ENCODE measurements at places on chromosomes 3 and 15. TPM values are rescaled to one million over a fixed set of nuclear protein-coding genes. Genes with fewer than 3 reads are reported as not detected.
A peak's percentile ranks its signal among the peaks of the same experiment; 100 is the strongest.

Gene IQCF5
- not detected for total RNA-seq

Gene UROC1
- total RNA-seq: not detected

DNA sequence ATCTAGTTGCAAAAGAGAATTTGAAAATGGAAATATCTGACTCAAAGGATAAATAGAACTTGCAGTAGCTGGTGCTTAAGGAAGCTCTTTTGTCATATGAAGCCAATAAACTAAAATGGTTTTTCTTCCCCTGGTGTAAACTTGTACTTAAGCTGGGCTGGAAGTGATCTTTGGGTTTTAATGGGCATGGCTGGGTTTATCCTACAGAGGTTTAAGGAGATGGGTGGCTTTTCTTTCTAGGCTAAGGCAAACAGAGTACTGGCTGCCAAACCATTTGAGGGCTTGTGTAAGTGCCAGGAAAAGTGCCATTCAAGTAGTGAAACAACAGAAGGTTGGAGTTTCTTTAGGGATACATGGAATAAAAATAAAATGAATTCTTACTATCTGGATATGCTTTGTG, 12.1 kb upstream of the UTS2B start:
- no peak overlapping the region for H3K4me3 ChIP-seq
- H3K27me3 ChIP-seq: no peaks in the 10 kb centered on the region
- H3K4me1 ChIP-seq: no peaks in the 10 kb centered on the region
- no peaks in the 10 kb centered on the region for H3K36me3 ChIP-seq
- no peak for DNase-seq

DNA sequence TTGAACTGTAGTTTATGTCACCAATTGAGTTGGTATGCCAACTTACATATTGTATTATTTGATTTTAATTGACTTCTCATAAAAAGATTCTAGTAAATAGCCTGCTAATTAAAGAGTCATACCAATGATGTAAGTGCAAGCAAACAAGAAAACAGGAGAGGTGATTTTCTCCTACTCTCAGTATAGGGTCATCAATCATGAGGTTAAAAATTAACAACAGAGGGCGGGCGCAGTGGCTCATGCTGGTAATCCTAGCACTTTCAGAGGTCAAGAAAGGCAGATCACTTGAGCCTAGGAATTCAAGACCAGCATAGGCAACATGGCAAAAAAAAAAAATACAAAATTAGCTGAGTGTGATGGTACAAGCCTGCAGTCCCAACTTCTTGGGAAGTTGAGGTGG, 108.7 kb downstream of the MYO9A start:
- no peaks in the 10 kb centered on the region for H3K4me1 ChIP-seq
- H3K36me3 ChIP-seq: no peaks in the 10 kb centered on the region
- no peak overlapping the region for H3K27ac ChIP-seq
- DNase-seq: no peak
- H3K4me3 ChIP-seq: no peak overlapping the region

GRCh38 chr3:157282261-157283191, 122.6 kb upstream of the CCNL1 start:
- no peaks in the 10 kb centered on the region for H3K36me3 ChIP-seq
- no peaks in the 10 kb centered on the region for H3K4me1 ChIP-seq
- H3K27ac ChIP-seq: peak overlapping the region; percentile 50
- no peak overlapping the region for H3K4me3 ChIP-seq

DNA sequence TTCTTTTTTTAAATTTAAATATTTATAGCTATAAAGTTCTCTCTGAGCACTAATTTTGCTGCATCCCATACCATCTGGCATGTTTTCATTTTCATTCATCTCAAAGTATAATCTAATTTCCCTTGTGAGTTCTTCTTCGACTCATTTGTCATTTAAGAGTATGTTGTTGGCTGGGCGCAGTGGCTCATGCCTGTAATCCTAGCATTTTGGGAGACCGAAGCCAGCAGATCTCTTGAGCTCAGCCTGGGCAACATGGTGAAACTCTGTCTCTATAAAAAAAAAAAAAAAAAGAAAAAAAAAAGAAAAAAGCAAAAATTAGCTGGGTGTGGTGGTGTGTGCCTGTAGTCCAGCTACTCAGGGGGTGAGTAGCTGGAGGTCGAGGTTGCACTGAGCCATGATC, 34.8 kb downstream of the MAP1A start:
- H3K27me3 ChIP-seq: no peaks in the 10 kb centered on the region
- no peak overlapping the region for H3K27ac ChIP-seq
- no peaks in the 10 kb centered on the region for H3K4me1 ChIP-seq
- no peak overlapping the region for H3K4me3 ChIP-seq
- H3K36me3 ChIP-seq: no peaks in the 10 kb centered on the region
